COR-L47 (cell line): ENCODE measurements at places on chromosomes 16 and 17.

DNA sequence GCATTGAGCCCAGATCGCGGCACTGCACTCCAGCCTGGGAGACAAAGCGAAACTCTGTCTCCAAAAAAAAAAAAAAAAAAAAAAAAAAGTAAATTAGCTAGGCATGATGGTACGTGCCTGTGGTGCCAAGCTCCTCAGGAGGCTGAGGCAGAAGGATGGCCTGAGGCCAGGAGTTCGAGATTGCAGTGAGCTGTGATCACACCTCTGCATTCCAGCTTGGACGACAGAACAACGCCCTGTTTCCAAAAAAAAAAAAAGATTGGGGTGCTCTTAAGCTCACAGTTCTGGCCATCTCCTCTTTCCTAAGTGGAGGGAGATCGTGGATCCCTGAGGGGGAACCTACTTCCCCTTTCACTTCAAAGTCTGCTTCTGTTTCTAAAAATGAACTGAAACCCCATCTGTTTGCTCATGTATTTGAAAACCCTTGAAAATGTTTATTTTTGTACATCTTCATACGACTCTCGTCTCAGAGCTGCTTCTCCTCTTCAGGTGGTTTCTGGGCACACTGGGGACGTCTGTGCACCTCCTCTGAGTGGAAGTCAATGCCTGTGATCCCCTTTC lies 138.8 kb downstream of the PRKCA start:
- no peak for DNase-seq

- no peak for DNase-seq
These were observed 56.5 kb downstream of the SPAG9 start for GRCh38 chr17:51064061-51064735.

DNA sequence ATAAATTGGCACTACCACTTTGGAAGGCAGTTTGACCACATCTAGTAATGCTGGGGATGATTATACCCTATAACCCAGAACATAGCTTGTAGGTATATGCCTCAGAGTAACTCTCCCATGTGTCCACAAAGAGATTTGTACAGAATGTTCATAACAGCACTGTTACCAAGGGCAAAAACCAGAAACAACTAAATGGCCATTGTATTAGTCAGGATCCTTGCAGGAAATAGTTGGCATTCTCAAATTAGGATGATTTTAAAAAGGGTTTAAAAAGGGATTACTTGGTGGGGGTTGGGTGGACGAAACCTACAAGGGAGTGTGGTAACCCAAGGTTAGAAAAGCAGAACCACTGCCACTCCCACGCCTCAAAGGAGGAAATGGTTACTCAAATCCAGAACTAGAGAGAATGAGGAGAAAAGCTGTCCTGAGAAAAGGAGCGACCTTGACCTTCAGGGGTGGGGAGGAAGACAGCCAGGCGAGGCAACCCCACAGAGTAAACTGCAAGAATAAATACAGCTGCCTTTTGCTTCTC lies 2.1 kb downstream of the CPPED1 start:
- no peak for DNase-seq

GRCh38 chr16:2519711-2520080 lies 475 bp upstream of the AMDHD2 start:
- DNase-seq: no peak

DNA sequence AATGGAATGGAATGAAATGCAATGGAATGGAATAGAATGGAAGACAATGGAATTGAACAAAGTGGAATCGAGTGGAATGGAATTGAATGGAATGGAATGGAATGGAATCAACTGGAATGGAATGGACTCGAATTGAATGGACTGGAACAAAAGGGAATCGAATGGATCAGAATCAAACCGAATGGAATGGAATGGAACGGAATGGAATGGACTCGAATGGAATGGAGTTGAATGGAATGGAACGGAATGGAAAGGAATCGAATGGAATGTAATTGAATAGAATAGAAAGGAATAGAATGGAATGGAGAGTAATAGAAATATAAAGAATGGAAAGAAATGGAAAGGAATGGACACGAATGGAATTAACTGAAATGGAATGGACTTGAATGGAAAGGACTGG lies 475.2 kb upstream of the WSB1 start:
- no peak for DNase-seq

DNA sequence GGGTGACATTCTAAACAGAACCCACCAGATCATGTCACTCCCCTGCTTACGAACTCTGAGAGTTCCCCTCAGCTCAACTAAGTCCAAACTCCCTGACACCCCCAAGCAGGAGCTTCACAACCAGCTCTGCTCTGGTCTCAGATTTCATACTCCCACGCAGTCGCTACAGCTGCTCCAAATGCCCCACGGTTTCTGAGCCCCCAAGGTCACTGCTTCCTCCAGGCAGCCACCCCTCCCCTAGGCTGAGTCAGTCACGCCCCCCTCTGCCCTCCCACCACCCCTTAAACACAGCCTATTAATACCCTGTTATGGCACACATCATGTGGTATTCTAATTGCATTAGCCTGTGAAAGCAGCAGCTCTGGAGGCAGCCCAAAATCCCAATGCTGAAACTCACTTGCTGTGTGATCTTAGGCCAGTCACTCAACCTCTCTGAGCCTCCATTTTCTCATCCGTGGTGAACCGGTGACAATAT lies 51.5 kb downstream of the GSG1L start:
- DNase-seq: no peak

DNA sequence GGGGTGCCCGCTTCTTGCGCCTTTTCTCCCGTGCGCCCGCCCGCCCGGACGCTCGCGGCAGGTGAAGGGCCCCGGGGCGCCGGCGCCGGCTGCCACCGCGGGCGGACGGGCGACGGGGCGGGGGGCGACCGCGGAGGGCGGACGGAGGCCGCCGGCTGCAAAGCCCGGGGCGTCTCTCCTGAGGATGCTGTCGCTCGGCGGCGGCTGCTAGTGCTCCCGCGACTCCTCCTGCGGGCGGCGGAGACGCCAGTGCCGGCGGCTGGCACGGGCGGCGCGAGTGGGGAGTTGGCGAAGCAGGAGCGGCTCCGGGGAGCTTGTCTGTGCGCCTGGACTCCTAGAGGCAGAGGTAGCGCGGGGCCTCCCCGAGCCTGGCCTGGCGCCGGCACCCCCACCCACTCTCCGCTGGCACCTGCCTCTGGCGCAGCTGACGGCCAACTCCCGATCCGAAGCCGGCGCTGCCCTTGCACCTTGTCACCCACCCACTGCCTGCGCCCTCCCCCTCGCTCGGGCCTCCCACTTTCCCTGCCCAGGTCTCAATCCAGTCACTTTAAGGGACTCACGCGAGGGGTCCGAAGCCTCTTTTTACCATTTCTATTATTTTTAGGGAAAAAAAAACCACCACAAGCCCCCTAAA lies at the start of gene FAM20A:
FAM20A (minus strand) TSS at position 437 of the 634 bp plus-strand sequence. CDS start 701 bp downstream, outside the sequence.
- DNase-seq: peak; percentile 62

DNA sequence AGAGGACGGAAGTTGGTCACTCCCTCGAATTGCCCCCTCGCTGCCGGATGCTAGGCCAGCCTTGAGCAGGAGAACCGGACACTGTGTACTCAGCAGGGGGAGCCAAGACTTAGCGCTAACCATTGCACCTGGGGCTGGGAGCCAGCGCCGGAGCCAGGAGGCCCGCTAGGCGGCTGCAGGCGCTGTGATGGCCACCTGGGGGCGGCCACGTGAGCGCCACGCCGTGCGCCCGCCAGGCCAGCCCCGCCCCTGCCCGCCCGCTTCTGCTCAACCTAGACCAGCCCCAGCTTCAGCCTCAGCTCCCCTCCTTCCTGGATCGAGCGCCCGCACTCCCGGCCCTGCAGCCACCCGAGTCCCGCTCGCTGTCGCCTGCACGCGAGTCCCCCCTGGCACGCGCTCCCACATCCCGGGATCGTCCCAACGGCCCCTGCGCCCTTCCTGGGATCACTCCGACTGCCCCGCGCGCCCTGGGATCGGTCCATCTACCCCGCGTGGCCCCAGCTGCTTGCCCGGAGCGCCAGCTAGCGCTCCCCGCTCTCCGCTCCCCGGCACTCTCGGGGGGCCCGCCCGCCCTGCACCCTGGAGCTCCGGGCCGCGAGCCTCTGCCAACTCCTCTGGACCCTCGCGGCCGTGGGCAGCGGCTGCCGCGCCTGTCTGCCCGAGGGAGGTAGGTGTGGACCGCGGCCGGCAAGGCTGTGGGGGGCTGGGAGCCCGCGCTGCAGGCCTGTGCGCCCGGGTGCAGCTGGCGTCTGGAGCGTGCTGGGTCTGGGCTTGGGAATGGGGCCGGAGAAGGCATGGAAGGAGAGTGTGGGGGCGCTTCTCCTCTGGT lies at the start of gene EEF2K:
EEF2K (plus strand) TSS at position 266 of the 829 bp plus-strand sequence. CDS start 19,452 bp downstream, outside the sequence.
- DNase-seq: peak; percentile 93

DNA sequence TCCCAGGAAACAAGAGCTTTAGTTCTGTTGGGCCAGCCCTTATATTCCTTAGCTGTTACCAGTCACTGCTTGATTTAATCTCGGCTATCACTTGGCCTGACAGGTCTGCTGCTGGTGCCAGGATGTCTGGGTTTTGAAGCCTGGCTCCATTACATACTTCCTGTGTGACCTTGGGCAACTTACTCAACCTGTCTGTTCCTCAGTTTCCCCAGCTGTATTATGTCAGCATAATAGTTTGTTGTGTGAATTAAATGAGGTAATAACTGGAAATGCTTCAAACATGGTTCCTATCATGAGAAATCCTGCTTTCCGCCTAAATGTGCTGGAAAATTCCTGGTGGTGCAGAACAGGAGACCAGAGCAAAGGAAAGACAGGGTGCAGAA lies 50.6 kb upstream of the STH start:
- no peak for DNase-seq

DNA sequence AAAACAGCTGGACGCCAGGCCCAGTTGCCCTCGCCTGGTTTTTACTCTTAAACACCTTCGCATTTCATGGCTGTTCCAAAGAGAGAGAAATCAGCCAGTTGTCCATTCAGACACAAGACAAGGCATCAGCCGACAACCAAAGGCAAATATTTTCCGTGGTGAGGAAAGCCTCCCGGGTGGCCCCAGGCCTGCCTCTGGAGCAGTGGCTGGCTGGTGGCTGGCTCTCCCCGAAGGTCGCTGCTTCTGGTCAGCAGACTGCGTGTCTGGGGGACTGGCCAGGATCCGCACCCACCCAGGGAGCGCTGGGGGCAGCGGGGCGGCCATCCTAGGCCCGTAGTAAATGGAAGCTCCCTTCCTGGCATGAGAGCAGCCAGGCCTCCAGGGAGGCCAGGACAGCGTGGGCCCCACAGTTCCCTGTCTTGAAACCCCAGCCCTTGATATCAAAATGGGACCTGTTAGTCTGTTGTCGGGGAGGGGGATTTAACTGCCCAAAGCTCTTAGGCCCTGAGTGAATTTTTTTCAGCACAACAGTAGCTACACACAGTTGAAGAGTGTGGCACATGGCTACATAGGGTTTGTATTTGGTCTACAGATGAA lies 57.7 kb downstream of the SREBF1 start:
- DNase-seq: no peak

- DNase-seq: no peak
These were observed 3.0 kb downstream of the LASP1 start for GRCh38 chr17:38872671-38873385.

DNA sequence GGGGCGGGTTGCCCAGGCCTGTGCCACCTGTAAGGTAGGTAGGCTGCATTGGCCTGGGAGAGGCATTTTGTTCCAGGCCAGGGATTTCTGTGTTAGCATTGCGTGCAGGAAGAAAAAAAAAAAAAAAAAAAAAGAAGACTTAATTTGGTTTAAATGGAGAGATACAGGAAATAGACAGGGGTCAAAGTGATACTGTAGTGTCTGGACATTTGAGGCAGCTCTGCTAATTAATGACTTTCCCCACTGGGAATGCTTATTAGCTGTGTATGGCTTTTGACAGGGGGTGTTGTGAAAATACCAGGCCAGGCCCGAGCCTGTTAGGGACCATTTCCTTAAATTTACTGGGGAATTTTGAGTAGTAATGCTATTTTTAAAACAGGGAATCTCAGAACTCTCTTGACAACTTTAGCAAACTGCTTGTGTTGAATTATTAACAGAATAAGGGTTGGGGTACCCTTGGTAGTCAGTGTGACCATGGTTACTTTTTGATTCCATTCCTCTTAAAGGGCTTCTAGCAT lies 1.0 kb downstream of the MAP2K4 start:
- no peak for DNase-seq

GRCh38 chr16:3645504-3646347 lies 8.8 kb upstream of the DNASE1 start:
- DNase-seq: no peak
